ENCODE measurements at places on chromosomes 4 and X.

DNA sequence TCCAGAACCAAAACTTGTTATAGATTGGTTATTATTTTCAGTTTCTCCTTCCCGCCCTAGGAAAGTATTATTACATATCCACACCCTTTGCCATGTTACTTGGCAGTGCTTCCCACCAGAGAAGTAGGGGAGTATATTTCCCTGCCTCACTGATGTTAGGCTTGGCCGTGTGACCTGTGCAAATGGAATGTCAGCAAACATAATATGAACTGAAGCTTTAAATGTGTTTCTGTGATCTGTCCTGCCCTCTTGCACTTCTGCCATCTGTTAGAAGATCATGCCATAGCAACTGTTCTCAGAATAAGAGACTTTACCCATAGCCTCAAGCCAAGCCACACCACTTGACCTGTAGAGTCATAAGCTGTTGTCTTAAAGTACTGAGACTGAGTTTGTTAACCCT is 36.7 kb upstream of the NEUROG2 start:
- no peak for DNase-seq

GRCh38 chrX:130184857-130185256 is 13.1 kb downstream of the RAB33A start:
- DNase-seq: no peak

- DNase-seq: no peak
Observed at GRCh38 chr4:164383058-164383357, 370.9 kb upstream of the SMIM31 start.

GRCh38 chr4:184401397-184402171 is 72.8 kb downstream of the IRF2 start:
- DNase-seq: no peak

DNA sequence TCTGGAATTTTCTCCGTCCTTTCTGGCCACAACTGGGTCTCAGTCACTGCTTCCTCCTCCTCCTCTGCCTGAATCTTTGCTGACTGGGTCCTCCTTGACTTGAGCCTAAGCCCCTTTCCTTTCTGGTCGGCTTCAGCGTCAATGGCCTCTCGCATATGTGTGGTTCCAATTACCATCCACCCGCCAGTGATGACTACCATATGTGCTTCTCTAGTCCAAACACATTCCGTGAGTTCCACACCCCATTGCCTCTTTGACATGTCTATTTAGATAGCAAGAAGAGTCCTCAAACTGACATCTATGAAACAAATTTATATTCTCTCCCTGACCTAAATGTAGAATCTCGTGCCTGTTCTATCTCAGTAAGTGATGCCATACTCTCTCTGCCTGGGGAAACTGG is 19.8 kb downstream of the MXRA5 start:
- no peak for DNase-seq

GRCh38 chrX:47244676-47245075 is 11.9 kb downstream of the USP11 start:
- DNase-seq: no peak

- no peak for DNase-seq
Observed at GRCh38 chrX:78199851-78200250, 60.4 kb upstream of the TAF9B start.

DNA sequence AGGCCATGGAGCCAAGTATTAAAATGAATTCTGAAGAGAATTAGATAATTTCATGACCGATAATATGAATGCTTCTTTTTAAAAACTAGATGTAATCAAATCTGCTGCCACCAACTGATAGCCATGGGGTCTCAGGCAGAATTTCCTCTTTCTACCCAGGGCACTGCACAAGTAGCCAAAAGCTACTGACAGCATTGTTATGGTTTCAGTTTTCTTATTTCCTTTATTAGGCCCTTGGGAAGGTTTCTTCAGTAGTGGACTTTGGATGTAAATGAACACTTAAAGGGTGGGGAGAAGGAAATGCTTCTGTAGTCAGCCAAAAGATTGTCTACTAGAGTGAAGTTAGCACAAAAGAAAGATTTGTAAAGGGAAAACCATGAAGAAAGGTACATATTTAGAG is 686.0 kb downstream of the ADGRL3 start:
- DNase-seq: no peak

- no peak for DNase-seq
Observed at GRCh38 chr4:109979920-109980717, 67.4 kb downstream of the EGF start.

Measured in activated T-cell treated with anti-CD3 and anti-CD28 coated beads for 48 hours (primary cell).